WTC11 (cell line): ENCODE measurements at places on chromosomes 5 and 9.

DNA sequence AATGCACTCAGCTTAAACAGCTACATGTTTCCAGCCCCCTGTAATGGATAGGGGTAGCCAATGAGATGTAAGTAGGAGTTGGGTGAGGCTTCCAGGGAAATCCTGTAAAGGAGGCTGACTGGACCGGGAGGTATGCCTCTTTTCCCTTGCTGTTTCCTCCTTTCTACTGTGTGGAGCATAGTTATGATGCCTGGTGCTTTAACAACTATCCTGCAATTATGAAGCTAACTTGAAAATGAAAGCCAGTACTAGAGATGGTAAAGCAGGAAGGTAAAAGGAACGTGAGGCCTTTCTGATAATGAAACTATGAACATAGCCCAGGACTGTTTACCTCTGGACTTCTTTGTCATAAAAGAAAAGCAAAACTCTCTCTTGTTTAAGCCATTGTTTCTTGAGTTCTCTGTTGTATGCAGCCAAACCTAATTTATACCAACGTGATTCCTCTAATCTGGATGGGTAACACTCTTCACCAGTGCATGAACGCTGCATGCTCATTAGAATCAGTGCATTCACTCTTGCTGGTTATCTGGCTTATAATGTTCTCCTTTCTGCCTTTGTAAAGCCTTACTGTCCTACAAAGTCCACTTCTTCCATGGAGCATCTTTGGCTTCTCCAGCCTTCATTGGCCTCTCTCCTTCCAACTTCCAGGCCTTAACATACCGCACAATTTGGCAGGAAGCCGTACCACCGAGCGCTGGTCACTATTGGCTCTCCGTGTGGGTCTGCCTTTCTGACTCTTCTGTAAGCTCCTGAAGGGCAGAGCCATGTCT is 8.3 kb upstream of the ARHGEF28 start:
- DNase-seq = no peak
- no peaks in the 10 kb centered on the region for H3K36me3 ChIP-seq
- peaks cover 19% of the 10 kb centered on the region for H3K4me1 ChIP-seq
- no peak overlapping the region for H3K27ac ChIP-seq
- no peak overlapping the region for H3K4me3 ChIP-seq

DNA sequence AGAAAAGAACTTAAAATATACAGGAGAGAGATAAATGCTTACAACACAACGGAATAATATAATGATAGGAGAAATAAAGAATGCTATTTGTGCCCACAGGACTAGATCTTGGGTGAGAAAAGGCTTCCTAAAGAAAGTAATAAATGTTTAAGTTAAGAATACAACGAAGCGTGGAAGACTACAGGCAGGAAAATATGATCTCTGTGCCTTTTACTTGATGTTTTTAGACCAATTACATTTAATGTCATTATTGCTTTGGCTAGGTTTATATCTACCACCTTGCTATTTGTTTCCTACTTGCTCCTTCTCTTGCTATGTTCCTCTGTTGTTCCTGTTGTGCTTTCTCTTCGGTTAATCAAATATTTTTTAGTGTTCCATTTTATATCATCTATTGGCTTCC is 80.2 kb upstream of the GOLGA1 start:
- no peaks in the 10 kb centered on the region for H3K27me3 ChIP-seq
- 0 out of 2 replicates have a peak, but pooled peaks cover 4% of the 10 kb centered on the region for H3K4me1 ChIP-seq

DNA sequence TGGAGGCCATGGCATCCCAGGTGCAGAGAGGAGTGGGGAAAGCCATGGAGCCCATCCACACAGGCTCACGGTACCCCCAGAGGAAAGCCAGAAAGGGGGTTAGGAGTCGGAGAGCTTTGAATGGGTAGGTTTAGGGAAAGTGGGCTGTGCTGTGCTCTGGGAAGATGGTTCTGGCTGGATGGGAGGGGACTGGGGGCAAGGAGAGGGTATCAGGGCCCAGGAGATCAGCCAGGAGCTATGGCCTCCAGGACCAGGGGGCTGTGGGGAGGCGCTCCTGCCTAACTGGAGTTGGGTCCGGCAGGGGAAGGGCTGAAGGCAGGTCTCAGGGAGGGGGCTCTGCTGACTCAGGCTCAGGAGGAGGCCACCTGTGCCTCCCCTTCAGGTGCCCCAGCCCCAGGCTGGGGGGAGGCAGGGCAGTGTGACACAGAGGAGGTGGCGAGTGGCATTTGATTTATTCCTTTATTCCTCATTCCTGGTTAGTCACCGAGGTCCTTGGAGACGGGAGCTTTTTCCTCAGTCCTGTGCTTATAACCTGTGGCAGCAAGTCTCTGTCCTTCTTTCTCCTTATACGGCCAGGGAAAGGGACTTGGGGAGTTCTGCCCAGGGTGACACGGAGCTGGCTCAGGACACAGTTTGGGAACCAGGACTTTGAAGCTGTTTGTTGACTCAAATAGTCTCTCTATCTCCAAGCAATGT is 60.8 kb downstream of the TSTD2 start:
- H3K27me3 ChIP-seq = peaks cover 5% of the 10 kb centered on the region; the same call in 1 of the 2 replicates
- no peaks in the 10 kb centered on the region for H3K4me1 ChIP-seq
- H3K27ac ChIP-seq = no peak overlapping the region

DNA sequence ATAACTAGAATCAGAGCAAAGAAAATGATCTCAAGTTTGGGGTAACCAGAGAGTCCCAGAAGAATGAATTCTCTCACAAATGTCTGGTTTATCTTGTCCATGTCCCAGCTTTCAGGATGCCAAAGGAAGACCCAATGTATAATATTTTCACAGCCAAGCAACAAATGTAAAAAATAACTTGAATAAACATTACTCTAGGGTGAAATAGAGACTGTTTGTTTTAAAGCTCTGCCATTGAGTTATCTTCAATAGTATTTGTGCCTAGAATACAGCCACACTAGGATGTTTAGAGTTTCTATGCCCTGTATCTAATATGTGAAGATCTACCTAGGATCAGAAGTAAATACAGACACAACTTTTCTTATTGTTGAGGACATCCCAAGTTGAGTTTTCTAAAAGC is at the start of gene OR13C4:
Gene OR13C4, minus strand, starts transcription at position 101 of the 400 bp plus-strand sequence. Its CDS starts 0 bp downstream, at position 101.
- peaks cover 6% of the 10 kb centered on the region; the same call in 1 of the 2 replicates for H3K36me3 ChIP-seq
- peaks cover 2% of the 10 kb centered on the region for H3K4me1 ChIP-seq
- no peaks in the 10 kb centered on the region for H3K27me3 ChIP-seq
- no peak for DNase-seq
- no peak within 1 kb of the TSS for H3K4me3 ChIP-seq
- no peak within 1 kb of the TSS for H3K27ac ChIP-seq

DNA sequence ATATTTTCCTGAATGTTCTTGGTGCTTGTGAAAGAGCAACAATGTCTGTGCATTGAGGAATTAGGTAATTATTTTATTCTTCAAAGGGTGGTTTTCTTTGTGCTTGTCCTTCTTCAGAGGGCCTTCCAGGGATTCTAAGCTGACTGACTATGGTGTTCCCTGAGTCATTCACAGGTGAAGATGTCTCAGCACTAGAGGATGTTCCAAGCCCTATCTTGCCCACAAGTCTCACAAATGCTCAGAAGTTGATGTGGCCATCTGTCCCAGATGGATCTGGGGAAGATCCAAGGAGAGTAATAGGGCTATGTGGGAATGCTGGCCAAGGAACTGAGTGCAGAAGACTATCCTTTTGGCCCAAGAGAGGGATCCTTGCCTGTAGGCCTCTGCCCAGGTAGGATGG is 120.9 kb downstream of the ADAMTSL1 start:
- H3K27me3 ChIP-seq = no peaks in the 10 kb centered on the region
- no peak for DNase-seq

- no peaks in the 10 kb centered on the region for H3K4me1 ChIP-seq
- H3K4me3 ChIP-seq = no peak overlapping the region
- no peaks in the 10 kb centered on the region for H3K36me3 ChIP-seq
- peaks cover 63% of the 10 kb centered on the region for H3K27me3 ChIP-seq
- H3K27ac ChIP-seq = no peak overlapping the region
Measured at GRCh38 chr9:96884443-96884842, 30.1 kb upstream of the ZNF782 start.

DNA sequence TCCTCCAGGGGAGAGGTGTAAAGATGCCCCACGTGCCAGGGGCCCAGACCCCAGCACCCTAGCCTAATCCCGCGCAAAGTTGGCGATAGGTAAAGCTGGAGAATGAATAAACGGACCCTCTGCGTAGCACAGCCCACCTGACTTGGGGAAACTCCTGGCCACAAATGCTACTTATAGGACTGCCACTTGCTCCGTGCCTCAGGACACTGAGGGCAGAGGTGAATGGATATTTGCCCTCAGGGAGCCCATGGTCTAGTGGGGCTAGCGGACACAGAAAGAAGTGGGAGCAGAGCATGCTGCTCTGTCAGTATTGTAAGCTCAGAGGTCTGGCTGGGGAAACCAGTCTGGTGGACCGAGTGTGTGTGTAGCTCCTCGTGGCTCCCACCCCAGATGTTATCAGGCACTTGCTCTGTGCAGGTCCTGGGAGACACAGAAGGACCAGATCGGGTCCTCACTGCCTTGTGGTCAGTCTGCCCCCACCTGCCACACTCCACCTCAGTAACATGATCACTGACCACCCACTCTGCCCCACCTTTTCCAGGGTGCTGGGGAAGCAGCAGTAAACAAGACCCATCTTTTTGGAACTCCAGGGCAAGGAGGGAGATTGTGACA is 841 bp downstream of the GRK6 start:
- DNase-seq = no peak
- 0 out of 2 replicates have a peak overlapping the region, but pooled peaks have one; percentile 36 for H3K27ac ChIP-seq
- H3K4me3 ChIP-seq = peak overlapping the region; percentile 83
- H3K4me1 ChIP-seq = peaks cover 18% of the 10 kb centered on the region
- H3K36me3 ChIP-seq = no peaks in the 10 kb centered on the region; the same call in 1 of the 2 replicates
- peaks cover 5% of the 10 kb centered on the region for H3K27me3 ChIP-seq

DNA sequence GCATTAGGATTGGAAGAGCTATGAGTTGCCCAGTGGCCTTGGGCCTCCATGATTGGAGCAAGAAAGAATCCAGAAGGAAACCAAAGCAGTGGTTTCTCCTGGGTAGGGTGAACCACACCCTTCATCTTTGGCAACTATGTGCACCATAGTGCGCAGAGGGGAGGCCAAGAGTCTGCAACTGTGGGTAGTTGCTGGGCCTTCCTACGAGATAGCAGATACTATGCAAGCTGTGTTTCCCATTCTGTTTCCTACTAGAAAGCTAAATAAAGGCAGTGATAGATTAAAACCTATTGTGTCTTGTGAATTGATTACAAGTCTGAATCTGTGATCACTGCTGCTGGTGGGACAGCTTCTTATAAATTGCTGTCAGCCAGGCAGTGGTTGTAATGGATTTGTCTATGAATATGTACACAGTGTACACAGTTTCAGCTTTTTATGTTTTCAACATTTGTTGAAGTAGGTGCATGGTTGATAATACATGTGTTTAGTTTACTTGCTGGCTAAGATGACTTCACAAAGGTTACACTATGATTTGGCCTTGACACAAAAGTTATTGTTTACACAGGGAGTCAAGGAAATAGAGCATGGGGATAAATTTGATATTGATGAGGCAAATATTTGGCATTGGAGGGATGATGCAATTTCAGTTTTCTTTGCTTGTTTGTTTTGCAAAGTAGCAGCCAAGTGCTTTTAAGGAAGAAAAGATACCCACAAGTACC is 23.7 kb upstream of the PDE8B start:
- H3K27me3 ChIP-seq = peaks cover 15% of the 10 kb centered on the region
- H3K27ac ChIP-seq = no peak overlapping the region
- H3K36me3 ChIP-seq = no peaks in the 10 kb centered on the region
- peaks cover 3% of the 10 kb centered on the region for H3K4me1 ChIP-seq
- H3K4me3 ChIP-seq = no peak overlapping the region
- no peak for DNase-seq

- no peak overlapping the region for H3K4me3 ChIP-seq
- H3K27ac ChIP-seq = no peak overlapping the region
- peaks cover 8% of the 10 kb centered on the region; the same call in 1 of the 2 replicates for H3K36me3 ChIP-seq
- H3K4me1 ChIP-seq = no peaks in the 10 kb centered on the region
Measured at GRCh38 chr9:84501587-84501986, 161.0 kb upstream of the SLC28A3 start.

GRCh38 chr5:53288511-53288910 is 179.0 kb upstream of the MOCS2 start:
- no peaks in the 10 kb centered on the region; the same call in 1 of the 2 replicates for H3K27me3 ChIP-seq
- H3K36me3 ChIP-seq = peaks cover 17% of the 10 kb centered on the region
- DNase-seq = no peak
- peaks cover 5% of the 10 kb centered on the region for H3K4me1 ChIP-seq
